Mucosa of descending colon (tissue), 3 donors: ENCODE measurements at places on chromosomes 7 and 10. TPM values are rescaled to one million over a fixed set of nuclear protein-coding genes. Genes with fewer than 3 reads are reported as not detected.
A peak's percentile ranks its signal among the peaks of the same experiment; 100 is the strongest.

DNA sequence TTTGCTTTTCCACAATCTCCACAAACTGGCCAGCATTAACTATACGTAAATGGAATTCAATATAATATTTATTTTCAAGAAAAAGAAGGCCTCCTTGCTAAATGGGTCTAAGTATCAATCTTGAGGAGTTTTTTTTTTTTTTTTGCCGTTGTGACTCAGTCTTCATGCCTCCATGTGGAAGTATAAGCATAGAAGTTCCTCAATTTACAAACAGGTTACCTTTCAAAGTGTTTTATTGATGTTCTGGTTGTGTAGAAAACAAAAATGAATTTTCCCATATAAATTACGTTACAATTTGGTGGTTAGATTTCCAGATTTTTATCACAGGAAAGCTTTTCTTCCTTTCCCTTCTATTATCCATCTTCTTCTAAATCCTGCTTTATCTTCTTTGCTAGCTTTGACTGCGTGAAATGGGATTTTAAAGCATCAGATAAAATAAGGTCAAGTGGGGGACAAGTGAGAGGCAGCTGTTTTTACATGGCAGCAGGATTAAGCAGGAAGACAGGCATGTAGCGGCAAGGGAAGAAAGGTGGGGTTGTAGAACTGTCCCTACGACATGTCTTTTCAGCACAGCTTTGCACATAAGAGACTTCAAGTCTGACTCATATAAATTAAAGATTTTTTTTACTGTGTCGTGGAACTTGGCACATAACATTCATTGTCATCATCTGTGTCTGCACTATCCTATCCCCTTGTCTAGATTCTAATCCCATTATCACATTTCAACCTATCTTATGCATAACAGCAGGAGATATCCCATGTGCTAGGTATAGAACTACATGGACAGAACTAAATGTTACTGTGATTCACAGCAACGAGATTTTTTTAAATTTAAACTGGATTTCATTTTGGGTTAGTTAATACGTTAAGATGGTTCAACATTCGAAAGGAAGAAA is 135.3 kb upstream of the FAM3C start:
- DNase-seq: no peak

DNA sequence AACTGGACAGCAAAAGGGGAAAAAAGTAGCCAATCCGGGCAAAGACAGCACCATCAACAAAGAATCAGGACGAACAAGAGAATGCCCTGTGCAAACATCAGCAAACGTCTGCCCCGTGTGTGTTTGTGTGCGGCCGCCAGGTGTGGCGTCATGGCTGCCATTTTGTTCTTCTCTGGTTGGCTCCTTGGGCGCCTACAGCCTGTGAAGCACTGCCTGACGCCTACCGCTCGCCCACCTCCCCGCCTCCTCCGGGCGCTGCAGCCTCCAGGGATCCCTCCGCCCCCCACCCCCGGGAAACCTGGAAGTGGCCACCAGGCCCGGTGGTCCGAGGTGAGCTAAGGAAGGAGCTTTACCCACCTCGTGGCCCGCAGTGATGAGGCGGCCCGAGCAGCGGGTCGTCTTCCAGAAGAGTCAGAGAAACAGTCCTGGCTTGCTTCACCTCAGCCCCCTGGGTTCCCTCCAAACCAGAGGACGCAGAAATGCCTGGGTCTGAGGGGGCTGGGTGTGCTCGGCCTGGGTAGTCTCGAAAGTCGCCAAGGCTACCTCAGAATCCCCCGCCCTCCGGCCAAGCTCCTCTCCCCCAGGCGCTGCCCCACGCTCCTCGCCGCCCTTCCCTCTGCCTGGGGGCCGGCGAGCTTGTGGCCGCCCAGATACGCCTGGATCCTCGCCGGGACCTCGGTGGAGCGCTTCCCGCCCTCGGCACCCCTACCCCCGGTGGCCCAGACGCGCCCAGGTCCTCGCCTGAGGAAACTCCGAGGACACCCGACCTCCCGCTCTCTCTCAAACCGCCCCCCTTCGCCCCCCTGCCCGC is 61.8 kb upstream of the IL6 start:
- no peak for DNase-seq

The CALCR gene
- not detected for total RNA-seq

- DNase-seq: no peak
These were observed 18.0 kb upstream of the NUDCD3 start for GRCh38 chr7:44508328-44509030.

DNA sequence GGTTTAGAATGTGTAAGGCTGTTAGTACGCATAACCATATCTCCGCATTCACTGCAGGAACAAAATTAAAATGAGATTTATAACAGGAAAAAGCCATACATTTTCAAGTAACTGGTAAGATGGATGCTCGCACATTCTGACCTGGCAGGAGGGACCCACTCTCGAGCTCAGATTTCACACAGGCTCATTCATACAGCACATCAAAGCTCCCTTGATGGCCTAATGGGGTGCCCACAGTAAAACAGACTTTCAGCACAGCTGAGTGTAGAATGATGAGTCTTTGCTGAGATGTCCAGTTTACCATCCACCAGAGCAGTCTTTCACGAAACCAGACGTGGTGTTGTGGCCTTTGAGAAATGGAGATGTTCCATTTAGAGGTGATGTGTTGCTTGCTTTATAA is 8.9 kb downstream of the FOXI2 start:
- no peak for DNase-seq

DNA sequence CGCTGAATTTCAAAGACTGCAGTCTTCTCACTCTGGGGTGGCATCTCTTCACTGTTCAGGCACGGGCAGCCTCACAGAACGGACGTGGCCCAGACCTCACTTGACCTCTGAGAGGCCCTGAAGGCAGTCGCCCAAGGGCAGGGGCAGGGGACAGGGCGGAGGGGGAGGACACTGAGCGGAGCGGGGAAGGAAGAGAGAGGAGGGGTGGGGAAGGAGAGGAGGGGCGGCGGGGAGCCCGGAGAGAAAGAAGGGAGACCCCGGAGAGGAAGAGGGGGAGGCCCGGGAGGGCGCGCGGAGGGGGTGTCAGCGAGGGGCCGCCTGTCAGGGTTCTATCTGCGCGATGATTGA is 58.7 kb upstream of the COMTD1 start:
- peak; percentile 21 for DNase-seq

The SAP25 gene
- 2.8 TPM for total RNA-seq

DNA sequence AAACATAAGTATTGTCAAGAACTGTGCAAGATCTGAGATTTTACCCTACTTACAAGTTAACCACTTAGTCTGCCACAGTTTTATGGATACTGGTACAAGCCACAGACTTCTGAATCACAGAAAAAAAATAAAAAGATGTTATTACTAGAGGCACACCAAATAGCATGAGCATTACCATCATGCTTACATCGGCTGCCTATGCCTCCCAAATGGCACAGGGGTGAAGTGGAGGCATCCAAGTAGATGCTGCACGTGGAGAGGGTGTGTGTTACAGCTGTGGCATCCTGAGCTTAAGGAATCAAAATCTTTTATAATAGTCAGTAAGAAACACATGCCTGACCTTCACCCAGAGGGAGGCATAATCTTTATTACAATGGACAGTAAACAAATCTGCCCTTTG is 207.8 kb downstream of the TFEC start:
- DNase-seq: no peak

- no peak for DNase-seq
These were observed 549.0 kb upstream of the LRRN3 start for GRCh38 chr7:110541962-110542361.

- DNase-seq: no peak
These were observed 15.6 kb upstream of the PPIF start for GRCh38 chr10:79331709-79332108.

GRCh38 chr10:6711408-6711841 is 131.3 kb upstream of the PRKCQ start:
- no peak for DNase-seq

- no peak for DNase-seq
These were observed 219.7 kb downstream of the CSTF2T start for GRCh38 chr10:51479711-51480110.

DNA sequence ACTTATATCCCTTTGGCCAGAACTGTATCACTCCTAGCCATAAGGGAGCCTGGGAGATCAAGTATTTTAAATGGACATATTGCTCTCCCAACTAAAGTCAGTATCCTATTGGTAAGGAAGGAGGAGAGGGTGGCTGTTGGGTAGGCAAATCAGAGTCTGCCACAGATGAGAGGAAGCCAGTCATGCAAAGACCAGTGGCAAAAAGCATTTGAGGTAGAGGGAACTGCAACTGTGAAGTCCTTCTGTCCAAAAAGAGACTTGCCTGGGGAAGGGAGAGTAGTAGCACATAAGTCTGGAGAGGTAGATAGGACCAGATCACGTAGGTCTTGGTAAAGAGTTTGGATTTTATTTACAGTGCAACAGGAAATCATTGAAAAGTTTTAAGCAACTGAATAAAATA is 8.8 kb upstream of the CCNJ start:
- DNase-seq: no peak

The PRPS1L1 gene
- not detected for total RNA-seq

DNA sequence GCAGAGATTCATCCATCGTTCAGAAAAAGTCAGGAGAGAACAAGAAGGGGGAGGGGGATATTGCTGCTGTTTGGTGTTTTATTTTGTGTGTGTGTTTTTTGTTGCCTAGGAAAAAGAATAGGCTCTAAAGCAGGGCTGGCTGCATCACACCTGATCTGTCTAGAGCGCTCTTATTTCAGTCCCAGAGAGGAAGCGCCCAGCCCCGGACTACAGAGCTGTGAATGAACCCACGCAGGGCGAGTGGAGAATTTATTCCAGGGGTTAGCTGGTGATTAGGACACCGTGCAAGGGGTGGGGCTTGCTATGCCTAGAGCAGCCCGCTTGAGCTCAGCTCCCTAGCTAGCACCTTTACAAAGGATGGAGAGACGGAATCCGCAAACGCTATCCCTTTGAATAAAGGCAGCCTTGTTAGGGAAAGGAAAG is 621 bp upstream of the FAM13C start:
- DNase-seq: peak; percentile 58

GRCh38 chr7:74690474-74690873 is 33.0 kb downstream of the GTF2I start:
- no peak for DNase-seq

- no peak for DNase-seq
These were observed 3.1 kb downstream of the DDC start for GRCh38 chr7:50562136-50562535.

DNA sequence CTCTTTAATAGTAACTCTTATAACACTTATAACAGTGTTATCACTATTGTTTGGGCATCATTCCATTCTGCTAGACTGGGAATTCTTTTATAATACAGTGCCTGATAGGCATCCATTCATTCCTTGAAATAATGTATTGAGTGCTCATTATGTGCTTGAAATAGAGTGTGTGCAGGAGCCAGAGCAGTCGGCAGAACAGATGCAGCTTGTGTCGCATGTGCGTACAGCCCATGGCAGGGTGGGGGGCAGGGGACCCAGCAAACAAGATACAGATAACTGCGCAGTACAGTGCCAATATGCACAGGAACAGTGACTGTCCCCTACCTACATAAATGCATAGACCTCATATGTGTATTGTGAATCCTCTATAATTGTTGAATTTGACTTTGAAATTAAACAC is 99.3 kb downstream of the KAT6B start:
- DNase-seq: no peak

DNA sequence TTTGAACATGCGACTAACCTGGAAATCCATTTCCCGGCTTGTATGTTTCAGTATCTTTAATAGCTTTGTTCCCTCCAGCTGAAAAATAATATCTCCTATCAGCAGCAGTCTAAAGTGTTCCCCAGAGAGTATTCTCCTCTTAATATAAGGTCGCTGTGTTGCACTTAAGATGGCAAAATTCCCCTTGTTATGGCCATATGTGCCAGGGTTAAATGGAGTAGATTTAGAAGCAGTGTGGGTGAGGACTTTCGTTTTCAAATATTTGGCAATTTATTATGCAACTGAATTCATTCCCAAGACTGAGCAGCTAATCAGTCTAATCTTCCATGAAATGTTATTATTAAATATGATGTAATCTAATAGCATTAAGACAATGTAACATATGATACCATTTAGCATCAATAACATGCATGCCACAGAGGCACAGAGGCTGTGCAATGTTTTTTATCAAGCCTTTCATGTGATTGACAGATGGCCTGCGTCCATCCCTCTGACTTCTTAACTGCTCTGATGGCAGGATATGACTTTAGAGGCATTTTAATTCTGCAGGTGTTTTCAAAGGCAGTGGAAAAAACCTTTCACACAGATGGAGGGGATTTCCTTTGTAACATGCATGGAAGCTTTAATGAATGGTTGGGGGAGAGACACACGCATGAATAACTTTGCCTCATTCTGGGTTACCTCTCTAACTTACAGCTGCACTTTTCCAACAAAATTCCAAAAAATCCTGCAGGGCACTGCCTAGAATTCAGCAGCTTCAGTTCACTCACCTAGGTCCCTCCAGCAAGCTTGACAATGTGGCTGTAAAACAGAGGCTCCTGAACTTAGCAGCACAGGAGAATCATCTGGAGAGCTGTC is 55.1 kb upstream of the ZPBP start:
- no peak for DNase-seq

DNA sequence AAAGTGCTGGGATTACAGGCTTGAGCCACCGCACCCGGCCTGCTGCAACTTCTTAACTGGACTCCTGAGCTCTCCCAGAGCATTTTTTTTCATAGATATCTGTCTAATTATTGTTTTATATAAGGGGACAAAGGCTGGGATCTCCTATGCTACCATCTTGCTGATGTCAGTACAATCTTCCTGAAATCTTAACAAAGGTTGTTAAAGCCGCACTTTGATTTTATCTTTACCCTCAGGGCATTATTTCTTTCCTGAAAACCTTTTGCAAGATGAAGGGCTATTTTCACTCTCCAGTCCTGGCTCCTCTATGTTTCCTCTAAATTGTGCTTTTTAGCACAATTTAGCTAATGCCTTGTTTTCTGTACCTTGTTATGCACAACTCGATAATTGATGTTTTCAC is 102.9 kb downstream of the EPC1 start:
- no peak for DNase-seq

DNA sequence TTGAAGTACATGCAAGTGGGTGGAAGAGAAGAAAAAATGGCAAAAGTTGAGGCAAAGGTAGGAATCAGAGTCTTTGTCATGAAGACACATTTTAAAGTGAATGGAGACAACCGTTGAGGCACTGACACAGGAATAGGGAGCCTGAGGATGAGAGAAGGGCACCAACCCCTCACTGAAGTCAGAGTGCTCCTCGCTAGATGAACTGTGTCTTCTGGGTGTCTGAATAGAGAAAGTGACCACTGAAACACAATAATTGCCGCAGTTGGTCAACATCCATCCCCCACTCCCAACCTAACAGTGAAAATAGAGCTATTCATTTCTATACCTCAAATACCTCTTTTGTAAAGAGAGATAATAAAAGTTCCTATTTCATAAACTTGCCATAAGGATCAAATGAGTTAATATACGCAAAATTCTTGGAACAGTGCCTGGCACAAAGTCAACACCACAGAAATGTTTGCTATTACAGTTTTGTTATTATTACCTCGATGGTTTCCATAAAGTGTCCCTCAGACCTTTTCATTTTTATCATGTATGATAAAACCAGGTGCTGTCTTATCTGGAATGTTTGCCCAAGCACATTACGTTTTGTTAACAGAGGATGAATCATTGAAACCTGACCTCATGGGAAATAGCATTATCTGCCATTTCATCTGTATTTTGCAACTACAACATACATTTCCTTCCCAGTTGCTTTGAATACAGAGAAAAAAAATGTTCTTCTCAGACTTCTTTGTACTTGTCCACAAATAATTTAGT is 61.8 kb upstream of the SP4 start:
- DNase-seq: peak; percentile 30
